MV-4-11 (cell line): ENCODE measurements at places on chromosomes 6 and 20.

GRCh38 chr6:136312975-136313374 is 23.3 kb upstream of the BCLAF1 start:
- no peak for DNase-seq

DNA sequence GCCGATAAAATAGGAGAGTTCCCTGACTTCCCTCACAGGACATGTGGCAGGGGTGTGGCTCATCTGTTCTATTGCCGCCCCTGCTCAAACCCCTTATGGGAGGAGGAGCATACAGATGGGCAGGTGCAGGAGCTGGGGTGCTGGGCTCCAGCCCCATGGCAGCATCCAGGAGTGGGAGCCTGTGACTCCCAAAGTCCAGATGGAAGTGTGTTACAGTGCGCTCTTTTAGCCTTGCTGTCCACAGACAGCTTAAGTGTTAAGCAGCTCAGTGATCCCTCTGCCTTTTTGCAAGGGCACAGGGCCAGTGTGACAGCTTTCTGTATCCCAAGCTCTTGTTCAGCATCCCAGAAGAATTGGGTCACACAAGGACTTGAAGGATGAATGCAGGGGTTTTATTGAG is 212.3 kb upstream of the MYLIP start:
- DNase-seq, result no peak

DNA sequence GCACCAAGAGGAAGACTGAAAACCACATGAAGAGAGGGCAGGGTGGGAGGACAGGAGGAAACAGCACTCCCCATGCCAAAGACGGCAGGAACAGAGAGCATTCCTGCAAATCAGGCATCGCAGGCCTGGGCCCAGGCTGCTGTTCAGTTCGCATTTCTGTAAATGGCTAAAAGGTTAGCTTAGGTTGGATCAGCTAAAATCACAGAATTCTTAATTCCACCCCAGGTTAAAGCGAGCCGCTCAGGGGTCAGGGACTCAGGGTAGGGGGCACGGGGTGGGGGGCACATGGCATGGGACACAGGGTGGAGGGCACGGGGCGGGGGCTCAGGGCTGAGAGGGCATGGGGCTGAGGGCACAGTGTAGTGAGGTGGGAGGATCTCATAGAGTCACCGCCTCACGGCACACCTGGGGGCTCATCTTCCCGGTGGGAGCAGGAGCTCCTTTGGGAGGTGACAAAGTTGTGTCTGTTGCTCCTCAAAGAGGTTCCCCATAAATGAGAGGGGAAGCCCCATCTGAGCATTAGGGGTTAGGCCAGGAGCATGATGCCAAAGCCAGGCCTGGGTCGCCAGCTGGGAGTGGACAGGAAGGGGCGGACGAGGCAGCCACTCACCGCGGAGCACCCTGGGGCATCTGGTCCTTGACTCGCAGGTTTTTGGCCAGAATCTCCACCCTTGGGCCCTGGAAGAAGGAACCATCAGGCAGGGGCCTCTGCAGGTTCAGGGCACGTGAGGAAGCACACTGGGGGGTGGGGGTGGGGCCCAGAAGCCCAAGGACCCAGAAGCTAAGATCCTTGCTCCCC is 200.7 kb downstream of the PREX1 start:
- peak; percentile 9 for DNase-seq

DNA sequence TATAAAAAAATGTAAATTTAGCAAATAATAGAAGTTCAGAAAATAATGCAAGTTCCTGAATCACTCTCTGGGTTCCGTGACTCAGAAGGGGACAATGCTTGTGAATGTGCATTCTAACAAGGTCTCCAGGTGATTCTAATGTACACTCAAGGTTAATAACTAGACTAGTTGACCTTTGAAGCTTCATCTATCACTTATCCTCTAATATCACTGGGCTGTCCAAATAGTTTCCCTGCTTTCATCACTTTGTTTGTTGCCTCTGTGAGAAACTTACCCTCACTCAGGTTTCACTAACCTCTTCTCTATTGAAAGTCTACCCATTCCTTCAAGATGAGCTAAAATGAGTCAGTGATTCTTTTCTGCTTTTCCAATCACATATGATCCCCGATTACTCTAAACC is 189.0 kb downstream of the BTBD9 start:
- no peak for DNase-seq

DNA sequence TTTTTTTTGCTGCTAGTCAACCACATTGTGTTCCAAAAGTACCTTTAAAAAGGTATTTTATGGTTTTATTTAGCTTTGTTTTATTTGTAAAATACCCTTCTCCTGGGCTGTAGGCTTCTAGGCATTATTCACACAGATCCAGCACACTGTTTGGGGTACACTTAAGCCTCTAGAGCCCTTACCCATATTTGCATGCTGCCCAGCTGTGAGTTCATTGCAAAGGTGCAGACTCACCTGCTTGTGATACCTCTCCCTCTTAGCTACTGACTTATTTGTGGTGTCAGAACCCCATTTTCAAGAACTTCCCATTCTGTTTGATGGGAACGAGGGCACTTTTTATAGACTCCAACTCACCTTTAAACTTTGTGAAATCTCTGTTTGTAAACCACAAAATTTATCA is 69.8 kb downstream of the RIN2 start:
- no peak for DNase-seq

GRCh38 chr20:33647603-33648395 is 14.3 kb upstream of the C20orf144 start:
- peak; percentile 50 for DNase-seq

- no peak for DNase-seq
Measured at GRCh38 chr6:12657884-12658283, 58.7 kb upstream of the PHACTR1 start.

GRCh38 chr20:23686046-23686750 is 2.6 kb downstream of the CST4 start:
- DNase-seq, result no peak

DNA sequence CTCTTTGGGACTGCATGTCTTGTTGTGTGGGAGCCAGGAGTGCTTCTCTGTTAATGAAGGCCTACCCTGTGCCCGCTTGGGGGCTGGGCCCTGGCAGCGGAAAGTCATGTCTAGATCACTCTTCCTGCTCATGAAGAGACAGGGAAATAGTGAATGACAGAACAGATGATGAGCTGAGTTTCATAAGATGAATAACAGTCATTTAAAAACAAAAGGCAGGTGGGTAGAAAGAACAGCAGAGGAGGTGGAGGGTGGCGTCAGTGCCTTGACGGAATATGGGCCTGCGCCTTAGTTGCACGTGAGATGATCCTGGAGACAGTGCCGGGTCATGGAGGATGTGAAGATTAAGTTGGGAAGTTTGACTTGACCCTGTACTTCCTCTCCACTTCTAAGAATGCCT is 85.5 kb downstream of the ARID1B start:
- no peak for DNase-seq

GRCh38 chr6:22036275-22036674 is 260.6 kb downstream of the PRL start:
- no peak for DNase-seq

GRCh38 chr6:164753517-164753916 is 555.9 kb downstream of the C6orf118 start:
- no peak for DNase-seq

GRCh38 chr6:164005004-164005711 is 590.6 kb downstream of the QKI start:
- DNase-seq, result no peak

GRCh38 chr20:57712341-57712740 is 2.5 kb upstream of the PMEPA1 start:
- DNase-seq, result no peak

DNA sequence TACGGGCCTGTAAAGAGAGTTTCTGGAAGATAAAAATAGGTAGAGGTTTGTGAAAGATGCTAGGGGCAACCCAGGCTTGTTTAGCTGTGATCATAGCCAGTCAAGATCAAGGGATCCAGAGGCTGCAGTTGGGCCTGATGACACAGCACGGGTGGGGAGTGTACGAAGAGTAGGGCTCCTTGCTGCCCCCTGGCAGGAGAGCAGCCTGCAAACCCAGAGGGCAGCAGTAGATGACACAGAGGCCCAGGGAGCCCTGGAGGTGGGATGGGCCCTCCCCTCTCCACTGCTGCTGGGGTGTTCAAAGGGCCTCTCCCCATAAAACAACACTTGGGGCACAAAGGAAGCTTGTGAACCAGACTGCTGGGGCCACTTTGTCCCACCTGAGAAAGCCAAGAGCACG is 47.2 kb downstream of the VEGFA start:
- DNase-seq, result peak; percentile 23

DNA sequence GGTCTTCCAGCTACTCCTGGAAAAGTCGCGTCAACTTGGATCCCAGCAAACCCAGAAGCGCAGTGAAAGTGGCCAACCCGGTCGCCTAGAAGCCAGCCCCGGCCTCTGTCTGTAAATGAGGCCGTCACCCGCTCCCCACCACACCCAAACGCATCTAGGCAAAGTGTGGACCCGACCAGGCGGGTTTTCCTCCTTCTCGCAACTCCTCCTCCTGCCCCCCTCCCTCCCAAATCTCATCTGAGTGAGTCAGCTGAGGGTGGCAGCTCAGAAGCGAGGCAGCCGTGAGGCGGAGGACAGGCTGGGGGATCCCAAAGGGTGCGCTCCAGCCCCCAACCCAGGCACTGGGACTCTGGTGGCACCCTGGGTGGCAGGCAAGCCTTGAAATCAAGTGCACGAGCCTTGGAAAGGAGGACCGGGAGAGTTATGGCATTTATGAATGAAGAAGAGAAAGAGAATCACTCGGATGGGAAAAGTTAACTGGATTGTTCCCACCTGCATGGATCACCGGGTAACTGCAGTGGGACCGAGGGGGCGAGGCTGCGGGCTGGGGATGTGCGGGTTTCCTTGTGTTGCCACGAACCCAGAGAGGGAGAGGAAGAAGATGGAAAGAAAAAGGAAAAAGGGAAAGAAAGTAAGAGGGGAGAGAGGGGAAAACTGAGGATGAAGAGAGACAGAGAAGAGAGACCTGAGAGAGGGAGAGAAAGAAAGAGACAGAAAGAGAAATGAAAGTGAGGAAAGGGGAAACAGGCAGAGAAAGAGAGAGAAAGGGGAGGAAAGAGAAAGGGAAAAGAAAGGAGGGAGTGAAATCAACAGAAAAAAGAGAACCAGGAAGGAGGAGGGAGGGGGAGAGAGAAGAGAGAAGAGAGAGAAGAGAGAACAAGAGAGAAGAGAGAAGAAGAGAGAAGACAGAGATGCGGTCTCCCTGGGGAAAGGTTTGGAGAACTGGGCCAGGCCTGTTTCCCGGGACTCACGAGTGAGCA is at the start of gene APCDD1L:
Gene APCDD1L, minus strand, starts transcription at position 167 of the 980 bp plus-strand sequence. CDS start 692 bp downstream, outside the sequence.
- no peak for DNase-seq

GRCh38 chr6:6333501-6333900 is 13.0 kb upstream of the F13A1 start:
- peak; percentile 7 for DNase-seq

DNA sequence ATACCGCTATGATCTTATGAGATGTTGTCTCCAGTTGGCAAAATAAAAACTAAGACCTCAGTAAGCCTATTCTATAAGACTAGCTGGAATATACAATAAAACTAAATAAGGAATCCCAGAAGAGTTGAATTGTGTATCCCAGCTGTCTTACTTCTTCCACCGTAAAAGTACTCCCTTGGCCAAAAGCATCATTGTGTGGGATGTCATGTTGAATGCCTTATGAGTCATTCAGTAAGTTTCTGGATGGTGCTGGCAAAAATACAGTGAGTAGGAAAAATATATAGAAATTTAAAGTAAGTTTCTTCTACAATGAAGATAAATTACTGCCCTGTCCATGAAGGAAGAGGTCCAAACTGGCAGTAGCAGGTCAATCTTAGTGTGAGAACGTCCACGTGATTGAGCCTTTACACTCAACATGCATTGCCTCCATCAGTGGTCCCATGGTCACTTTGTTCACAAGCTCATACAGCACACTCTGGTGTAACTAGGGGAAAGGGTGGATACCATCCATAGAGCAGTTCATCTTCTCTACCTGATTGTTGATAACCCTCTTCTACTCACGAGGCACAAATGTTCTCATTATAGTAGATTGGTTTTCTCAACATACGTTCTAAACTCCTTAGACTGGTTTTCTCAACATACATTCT is 13.7 kb upstream of the ZNF318 start:
- no peak for DNase-seq

- DNase-seq, result no peak
Measured at GRCh38 chr6:49541210-49541724, 9.2 kb upstream of the C6orf141 start.

- DNase-seq, result no peak
Measured at GRCh38 chr20:36310215-36310981, 4.3 kb downstream of the DLGAP4 start.

DNA sequence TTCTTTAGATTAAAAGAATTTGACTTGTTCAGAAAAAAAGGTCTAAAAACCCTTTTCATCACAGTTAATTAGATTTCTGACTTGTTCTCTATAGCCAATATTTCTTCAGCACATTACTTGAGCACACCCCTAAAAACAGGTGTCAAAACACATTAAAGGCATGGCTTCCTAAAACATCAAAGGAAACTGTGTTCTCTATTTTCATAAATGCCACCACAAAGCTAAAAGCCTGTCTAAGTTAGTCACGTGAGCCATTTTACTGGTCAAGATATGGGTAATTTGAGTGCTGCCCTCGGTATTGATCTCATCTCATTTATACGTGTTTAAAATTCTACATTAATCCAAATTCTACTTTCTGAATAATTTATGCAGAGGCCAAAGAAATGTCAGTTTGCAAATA is 580.5 kb downstream of the HAO1 start:
- no peak for DNase-seq

- DNase-seq, result no peak
Measured at GRCh38 chr20:25073544-25073943, 8.4 kb downstream of the VSX1 start.

DNA sequence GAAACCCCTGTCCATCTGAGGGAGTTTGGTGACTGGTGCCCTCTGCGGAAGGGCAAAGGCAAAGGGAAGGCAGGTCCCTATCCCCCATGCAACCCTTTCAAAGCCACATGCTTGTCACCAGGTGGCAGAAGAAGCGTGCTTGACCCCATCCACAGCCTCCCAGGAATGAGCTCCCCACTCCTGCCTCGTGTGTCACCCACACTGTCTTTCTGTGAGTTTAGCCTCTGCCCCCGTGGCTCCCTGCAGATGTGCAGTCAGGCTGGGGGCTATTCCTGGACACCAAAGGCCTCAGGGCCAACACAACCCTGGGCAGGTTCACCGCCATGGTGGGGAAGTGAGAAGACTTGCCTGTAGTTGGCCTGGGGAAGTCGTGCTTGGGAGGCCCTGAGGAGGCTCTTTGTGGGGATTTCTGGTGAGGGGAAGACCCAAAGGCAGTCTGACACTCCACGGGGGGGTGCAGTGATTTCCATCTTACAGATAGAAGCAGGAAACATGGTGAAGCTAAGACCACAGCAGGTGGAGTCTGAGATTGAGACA is 16.6 kb upstream of the PCMTD2 start:
- DNase-seq, result peak; percentile 32

DNA sequence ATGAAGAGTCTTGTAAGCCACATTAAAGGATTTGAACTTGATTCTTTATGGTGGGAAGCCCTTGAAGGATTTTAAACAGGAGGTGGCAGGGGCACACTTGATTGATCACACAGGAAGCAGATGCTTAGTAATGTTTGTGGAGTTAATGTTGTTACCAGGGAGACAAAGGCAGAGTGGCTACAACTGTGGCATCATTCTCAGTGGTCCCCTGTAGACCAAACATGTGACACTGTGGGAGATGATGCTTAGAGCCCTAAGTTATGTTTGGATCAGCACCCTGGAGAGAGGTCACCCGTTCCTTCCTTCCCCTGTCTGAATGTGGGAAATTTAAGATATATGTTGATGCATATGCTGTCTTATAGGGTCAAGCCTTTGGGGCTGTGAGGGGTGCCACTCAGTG is 53.2 kb downstream of the EIF2S2 start:
- DNase-seq, result peak; percentile 15

- no peak for DNase-seq
Measured at GRCh38 chr6:167469672-167470071, 144.8 kb downstream of the TTLL2 start.

GRCh38 chr6:111652156-111652555 is 46.5 kb upstream of the TRAF3IP2 start:
- DNase-seq, result no peak
